ENCODE measurements at places on chromosomes 5 and 9. TPM values are rescaled to one million over a fixed set of nuclear protein-coding genes. Genes with fewer than 3 reads are reported as not detected.

DNA sequence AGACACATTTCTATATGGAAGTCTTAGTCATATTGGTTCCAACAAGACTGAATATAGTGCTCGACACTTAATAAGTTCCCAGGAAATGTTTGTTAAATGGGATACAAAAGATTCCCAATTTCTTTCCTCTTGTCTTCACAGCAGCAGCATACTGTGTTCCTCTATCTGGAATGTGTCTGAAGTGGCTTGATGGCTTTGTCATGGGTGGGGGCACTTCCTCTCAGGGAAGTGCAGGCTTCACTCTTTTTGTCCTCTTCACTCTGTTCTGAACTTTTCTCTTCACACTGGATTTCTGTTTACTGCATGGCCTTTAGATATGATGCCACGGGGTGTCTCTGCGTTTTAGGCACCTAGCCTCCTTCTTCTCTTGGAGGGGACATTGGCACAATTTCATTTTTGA lies 127.7 kb upstream of the C9orf72 start:
- no peak for DNase-seq

- DNase-seq = no peak
Observed at GRCh38 chr5:42521406-42521805, 98.2 kb downstream of the GHR start.

GRCh38 chr9:109101202-109101595 lies 18.5 kb downstream of the TMEM245 start:
- no peak for DNase-seq

GRCh38 chr5:56412601-56413379 lies 179.7 kb upstream of the ANKRD55 start:
- no peak for DNase-seq

DNA sequence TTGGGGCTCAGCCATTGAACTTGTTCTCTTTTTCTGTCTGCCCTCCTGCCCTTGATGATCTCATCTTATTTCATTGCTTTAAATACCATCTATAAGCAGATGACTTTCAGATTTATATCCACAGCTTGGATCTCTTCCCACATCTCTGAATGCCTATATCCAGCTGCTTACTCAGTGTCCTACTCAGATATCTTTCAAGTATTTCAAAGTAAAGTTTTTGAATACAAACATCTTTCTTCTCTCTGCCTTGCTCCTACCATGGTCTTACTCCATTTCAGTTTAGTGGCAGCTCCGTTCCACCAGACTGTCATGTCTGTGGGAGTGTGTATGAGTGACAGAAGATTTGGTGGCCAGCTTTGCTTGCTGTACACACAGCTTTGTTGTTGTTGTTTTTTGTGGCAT lies 59.7 kb downstream of the ERBIN start:
- DNase-seq = peak; percentile 21

The NR2F1 gene
- total RNA-seq = 3.5 TPM

The NIM1K gene
- under 0.01 TPM for total RNA-seq

The SPINK9 gene
- not detected for total RNA-seq

The TEX48 gene
- not detected for total RNA-seq

The SPINK6 gene
- 10.8 TPM for total RNA-seq

The PRDM9 gene
- not detected for total RNA-seq

The CXCL14 gene
- total RNA-seq = 3.9 TPM

The FOXD4L3 gene
- total RNA-seq = 0.33 TPM

The NR5A1 gene
- total RNA-seq = not detected

Measured in mammary epithelial cell (primary cell).